Breast epithelium (tissue), 4 donors: ENCODE measurements at places on chromosomes 12 and 14. TPM values are rescaled to one million over a fixed set of nuclear protein-coding genes. Genes with fewer than 3 reads are reported as not detected.

Gene NEMP1
- 10.9 TPM for total RNA-seq

GRCh38 chr14:54486685-54487084 lies 2.1 kb downstream of the GMFB start:
- H3K27ac ChIP-seq: no peak overlapping the region
- H3K36me3 ChIP-seq: no peaks in the 10 kb centered on the region
- H3K27me3 ChIP-seq: no peaks in the 10 kb centered on the region
- DNase-seq: no peak
- H3K4me1 ChIP-seq: no peaks in the 10 kb centered on the region
- no peak overlapping the region for H3K4me3 ChIP-seq

DNA sequence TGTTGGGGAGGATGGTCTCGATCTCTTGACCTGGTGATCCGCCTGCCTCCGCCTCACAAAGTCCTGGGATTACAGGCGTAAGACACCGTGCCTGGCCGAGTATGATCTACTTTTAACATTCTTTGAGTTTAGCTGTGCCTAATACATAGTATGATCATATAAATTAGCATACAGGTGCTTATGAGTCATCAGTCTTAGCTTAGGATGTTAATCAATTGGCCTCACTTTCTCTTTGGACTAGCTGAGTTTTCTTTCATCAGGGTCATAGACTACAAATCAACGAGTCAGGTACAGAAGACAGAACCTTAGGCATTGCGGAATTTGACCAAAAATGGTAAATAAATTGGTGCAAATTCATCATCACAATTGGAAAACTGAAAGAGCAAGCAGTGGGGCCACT lies 2.2 kb downstream of the SLC25A21 start:
- no peak overlapping the region for H3K27ac ChIP-seq
- no peaks in the 10 kb centered on the region for H3K27me3 ChIP-seq
- H3K4me1 ChIP-seq: no peaks in the 10 kb centered on the region
- H3K4me3 ChIP-seq: no peak overlapping the region

Gene TCL1B
- not detected for total RNA-seq

- H3K4me3 ChIP-seq: no peak overlapping the region
- H3K27ac ChIP-seq: no peak overlapping the region
- no peaks in the 10 kb centered on the region for H3K27me3 ChIP-seq
- no peak for DNase-seq
Measured at GRCh38 chr14:100199240-100199860, 39.6 kb upstream of the YY1 start.

Gene NANOG
- total RNA-seq: 0.32 TPM

GRCh38 chr12:78120866-78121560 lies 290.3 kb downstream of the NAV3 start:
- no peak overlapping the region for H3K27ac ChIP-seq
- no peaks in the 10 kb centered on the region for H3K27me3 ChIP-seq
- H3K4me3 ChIP-seq: no peak overlapping the region

DNA sequence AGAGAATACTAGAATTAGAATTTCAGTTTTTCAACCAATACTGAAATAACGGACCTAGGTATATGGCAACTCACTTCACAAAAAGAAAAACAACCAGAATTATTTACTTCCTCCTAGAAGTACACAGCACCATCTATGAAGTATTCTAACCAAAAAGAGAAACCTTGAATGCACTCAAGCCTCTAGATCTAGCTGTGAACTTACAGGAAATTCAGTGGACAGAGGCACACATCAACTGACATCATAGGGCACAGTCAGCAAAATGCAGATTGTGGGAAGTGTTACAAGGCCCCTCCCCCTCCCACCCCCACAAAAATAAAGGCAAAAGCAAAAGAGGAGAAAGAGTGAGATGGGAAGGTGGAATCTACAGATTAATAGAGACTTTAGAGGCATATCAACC lies 102.4 kb downstream of the TMTC1 start:
- DNase-seq: no peak
- H3K4me1 ChIP-seq: no peaks in the 10 kb centered on the region
- no peak overlapping the region for H3K27ac ChIP-seq
- no peaks in the 10 kb centered on the region for H3K27me3 ChIP-seq
- H3K4me3 ChIP-seq: no peak overlapping the region

Gene DPF3
- total RNA-seq: 0.32 TPM

Gene RITA1
- total RNA-seq: 22.4 TPM

- DNase-seq: no peak
- H3K27ac ChIP-seq: no peak overlapping the region
- no peaks in the 10 kb centered on the region for H3K4me1 ChIP-seq
- H3K4me3 ChIP-seq: peak overlapping the region; percentile 42
- H3K36me3 ChIP-seq: no peaks in the 10 kb centered on the region
Measured at GRCh38 chr12:126191031-126191891, 1126.0 kb downstream of the AACS start.

DNA sequence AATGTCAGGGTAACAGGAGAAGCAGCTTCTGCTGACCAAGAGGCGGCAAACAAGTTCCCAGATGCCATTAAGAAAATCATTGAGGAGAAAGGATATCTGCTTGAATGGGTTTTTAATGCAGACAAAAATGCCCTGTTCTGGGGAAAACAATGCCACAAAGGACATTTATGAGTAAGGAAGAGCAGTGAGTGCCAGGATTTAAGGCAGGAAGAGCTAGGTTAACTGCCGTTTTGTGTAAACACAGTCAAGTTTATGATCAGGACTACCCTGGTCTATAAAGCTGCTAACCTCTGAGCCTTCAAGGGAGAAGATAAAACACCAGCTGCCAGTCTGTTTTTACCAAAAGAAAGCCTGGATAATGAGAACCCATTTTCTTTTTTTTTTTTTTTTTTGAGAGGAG lies 8.5 kb downstream of the MAPKAPK5 start:
- H3K4me3 ChIP-seq: no peak overlapping the region
- no peak for DNase-seq
- H3K36me3 ChIP-seq: no peaks in the 10 kb centered on the region
- H3K4me1 ChIP-seq: no peaks in the 10 kb centered on the region
- no peaks in the 10 kb centered on the region for H3K27me3 ChIP-seq
- H3K27ac ChIP-seq: no peak overlapping the region
